ENCODE measurements at places on chromosomes 1 and 21.

- DNase-seq, result no peak
Observed at GRCh38 chr1:105914403-105914802, 1142.1 kb upstream of the PRMT6 start.

- DNase-seq, result no peak
Observed at GRCh38 chr1:19083081-19083480, 126.6 kb upstream of the IFFO2 start.

GRCh38 chr1:64176659-64177058, 26.8 kb upstream of the UBE2U start:
- DNase-seq, result no peak

GRCh38 chr1:179197690-179198297, 31.7 kb downstream of the ABL2 start:
- no peak for DNase-seq

GRCh38 chr1:91784191-91784590, 101.8 kb downstream of the TGFBR3 start:
- no peak for DNase-seq

DNA sequence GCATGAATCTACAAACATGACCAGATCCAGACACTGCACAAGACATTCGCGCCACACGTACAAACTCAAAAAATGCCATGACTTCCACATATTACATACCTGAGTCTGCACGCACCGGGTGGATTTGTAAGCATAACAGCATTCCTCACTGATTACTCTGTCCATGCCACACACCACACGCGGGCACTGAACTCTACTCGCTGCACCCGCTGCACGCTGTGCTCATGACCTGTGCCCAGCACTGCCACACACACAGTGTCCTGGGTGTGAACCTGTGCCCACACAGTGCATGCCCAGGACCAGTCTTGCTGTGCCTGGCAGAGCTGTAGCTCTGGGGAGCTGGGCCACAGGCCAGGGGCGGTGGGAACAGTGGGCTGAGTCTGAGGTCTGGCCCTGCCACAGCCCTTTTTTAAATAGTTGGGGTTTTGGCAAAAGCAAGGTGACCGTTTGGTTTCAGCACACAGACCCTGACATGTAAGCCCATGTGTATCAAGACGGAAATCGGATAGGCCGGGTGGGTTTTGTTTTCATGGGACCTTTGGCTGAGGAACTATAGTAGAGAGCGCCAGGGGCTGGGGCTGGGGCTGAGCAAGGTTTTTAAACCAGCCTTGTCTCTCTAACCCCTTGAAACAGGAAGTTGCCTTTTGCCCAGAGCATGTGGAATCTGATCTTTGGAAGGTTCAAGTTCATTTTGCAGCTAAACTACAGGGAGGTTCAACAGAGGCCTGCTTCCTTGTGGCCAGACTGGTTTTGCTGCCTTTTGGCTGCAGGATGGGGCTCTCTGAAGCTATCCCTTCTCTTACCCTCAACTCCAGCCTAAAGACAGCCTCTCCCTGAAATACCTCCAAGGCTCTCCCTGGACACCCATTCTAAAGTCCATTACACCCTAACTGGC, 12.3 kb upstream of the GOLT1A start:
- no peak for DNase-seq

DNA sequence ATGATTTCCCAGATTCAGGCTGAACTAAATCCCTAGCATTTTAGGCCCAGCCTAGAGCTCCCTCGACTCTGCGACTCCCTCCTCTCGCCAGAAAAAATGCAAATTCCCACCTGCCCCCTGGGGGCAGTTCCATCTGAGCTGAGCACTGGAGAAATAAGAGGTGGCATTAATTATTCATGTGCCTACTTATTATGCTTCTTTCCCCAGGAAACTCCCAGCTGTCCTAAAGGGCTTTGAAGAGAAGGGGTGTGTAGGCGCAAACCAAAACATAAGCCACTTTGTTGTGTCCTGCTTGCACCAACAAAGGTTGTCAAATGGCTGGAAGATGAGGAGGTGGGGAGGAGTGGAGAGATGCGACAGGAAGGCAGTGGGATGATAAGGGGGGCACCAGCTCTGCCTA, 41.4 kb upstream of the GOLT1A start:
- DNase-seq, result no peak

DNA sequence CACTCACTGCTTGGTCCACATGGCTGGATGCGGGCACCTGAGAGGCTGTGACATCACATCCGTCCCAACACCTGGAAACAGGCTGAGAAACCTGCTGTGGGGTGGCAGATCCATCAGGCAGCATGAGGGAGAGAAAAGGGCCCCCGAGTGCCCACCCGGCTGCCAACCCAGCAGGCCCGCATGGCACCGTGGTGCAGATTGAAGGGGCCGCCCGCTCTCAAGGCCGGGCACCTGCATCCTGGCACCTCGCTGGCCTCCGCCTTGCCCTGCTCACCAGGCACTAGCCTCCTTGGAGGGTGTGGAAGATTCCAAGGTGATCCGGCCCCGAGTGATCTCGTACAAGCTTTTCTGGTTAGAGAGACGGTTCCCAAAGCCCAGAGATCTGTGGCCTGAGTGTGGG, 110.5 kb downstream of the PRDM16 start:
- no peak for DNase-seq

- DNase-seq, result no peak
Observed at GRCh38 chr1:19433719-19433998, 51.7 kb downstream of the CAPZB start.

- DNase-seq, result no peak
Observed at GRCh38 chr1:41169799-41170180, 72.3 kb downstream of the SCMH1 start.

- no peak for DNase-seq
Observed at GRCh38 chr1:180778782-180779398, 133.8 kb upstream of the KIAA1614 start.

DNA sequence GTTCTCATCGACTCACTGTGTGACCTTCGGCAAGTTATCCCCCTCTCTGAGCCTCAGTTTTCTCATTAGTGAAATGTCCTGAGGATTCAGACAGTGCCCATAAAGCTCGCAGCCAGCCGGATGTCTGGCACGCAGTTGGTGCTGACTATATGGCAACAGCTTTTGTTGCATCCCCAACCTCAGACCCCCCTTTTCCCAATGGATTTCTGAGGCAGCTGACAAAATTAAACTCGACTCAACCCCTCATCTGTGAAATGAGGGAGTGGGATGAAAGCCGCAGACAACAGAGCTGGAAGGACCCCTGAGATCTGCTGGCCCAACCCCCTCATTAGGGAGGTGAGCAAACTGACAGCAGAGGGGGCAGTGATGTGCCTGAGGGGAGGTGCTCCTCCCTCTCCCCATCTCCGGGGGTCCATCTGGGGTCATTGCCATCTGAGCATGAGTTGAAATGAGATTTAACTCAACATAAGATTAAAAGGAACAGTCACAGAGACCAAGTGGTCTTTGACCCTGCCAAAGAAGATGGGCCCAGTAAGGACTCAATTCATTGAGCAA, 40.4 kb downstream of the NKAIN1 start:
- no peak for DNase-seq

- no peak for DNase-seq
Observed at GRCh38 chr1:223842784-223843183, 3.0 kb downstream of the TP53BP2 start.

GRCh38 chr1:83999316-83999819, 436 bp upstream of the TTLL7 start:
- DNase-seq, result no peak

- DNase-seq, result no peak
Observed at GRCh38 chr1:225644666-225645065, 8.3 kb downstream of the ENAH start.

GRCh38 chr1:153790966-153791647, 15.9 kb downstream of the SLC27A3 start:
- DNase-seq, result peak; percentile 62

DNA sequence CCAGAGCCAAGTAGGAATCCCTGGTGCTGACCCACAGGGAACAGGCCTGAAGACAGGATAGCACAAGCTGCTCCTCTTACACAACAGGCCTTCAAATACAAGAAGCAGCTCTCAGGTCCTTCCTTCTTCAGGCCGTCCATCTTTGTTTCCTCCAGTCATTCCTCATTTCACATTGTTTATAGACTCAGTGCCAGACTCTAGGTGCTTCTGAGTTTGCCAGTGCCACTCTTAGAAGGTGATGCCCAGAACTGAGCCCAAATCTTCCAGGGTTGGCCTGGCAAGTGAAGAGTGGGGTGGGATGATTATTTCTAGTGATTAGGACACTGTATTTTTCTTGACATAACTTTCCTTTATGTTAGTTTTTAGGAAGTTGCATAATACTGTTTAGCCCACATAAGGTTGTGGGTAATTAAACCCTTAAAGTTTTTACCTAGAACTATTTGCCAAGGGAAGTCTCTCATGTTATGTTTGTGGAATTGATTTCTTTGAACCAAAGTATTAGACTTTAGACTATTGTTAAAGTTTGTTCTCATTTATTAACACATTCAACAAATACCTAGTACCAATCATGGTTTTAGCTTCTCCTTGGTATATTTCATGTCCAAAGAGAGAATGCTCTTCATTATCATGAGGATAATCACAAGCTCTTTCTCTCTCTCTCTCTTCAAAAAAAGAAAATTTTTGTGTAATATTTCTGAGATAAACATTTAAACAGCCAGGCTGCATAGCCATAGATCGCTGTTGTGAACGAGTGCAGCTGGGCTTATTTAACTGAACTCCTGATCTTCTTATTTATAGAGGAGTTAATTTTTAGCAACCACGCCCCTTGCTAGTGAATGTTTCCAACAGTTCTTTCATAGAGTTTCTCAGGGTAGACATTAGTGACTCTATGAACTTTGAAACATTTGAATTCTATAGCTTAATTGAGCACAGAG, 47.7 kb downstream of the PGM1 start:
- DNase-seq, result no peak

GRCh38 chr21:36023092-36023480, 37.2 kb downstream of the SETD4 start:
- DNase-seq, result no peak

GRCh38 chr1:179926850-179927205, 27.8 kb upstream of the CEP350 start:
- no peak for DNase-seq

GRCh38 chr1:241396747-241397681, 40.0 kb upstream of the RGS7 start:
- no peak for DNase-seq

DNA sequence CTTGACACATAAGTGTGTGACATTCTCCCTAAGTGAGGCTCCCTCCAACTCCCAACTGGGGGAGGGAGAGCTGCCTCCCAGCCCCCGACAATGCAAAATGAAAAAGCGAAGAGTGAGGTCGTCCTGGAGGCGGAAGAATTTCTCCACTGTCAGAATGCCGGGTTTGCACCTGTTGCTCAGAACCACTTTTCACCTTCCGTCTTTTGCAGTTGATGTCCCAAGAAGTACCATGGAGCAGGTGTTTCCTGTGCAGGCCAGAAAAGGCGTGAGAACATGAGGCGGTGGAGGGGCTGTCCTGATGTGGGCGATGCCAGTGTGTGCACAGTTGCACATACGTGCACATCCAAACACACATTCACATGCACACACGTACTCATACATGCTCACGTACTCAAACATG, 158.6 kb upstream of the AJAP1 start:
- DNase-seq, result no peak

DNA sequence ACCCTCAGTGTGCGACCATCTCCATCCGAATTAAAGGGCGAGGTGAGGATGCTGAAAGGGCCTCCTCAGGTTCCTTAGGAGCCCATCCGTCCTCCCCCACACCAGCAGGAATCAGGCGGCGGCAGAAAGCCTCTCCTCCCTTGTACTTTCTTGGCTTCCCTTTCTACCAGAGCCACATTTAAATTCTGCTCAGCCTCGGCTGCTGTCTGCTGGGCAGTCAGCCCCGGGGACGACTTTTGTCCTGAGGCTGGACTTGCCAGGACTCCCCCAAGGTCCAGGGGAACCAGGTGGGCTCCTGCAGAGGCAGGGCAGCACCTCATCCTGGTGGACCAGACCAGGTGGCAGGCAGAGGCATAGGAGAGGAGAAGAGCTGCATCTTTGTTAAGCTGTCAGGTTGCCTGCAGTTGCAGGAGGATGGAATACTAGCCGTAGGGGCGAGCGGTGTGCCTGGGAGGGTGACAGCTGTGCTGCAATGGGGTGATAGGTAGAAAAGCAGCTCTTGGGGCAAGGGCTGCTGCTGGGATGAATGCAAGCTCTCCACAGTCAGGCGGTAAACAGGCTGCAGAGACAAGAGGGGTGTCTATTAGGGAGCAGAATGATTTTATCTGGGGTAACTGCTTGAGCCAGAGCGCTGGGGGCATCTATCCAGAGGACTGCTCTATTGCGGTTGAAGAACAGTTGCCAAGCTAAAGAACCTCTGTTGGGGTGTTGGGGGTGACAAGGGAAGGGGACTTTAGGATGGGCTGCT, 46.2 kb upstream of the WASF2 start:
- DNase-seq, result no peak

DNA sequence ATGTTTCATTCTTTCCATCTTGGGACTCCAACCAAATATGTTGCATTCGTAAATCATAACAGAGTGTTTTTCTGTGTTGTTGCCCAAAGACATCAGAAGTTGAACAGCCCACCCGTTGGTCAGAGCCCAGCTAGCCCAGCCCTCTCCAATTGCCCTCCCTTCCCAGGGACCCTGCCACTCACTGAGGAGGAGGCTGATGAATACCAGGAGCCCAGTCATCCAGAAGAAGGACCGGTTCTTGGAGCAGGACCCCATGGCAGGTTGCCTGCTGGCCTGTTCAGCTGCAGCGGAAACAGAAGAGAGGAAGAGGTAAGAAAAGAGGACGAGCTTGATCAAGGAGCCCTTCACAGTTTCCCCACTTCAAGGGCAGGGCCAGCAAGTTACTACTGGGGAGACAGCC, 172.2 kb upstream of the ETV3 start:
- no peak for DNase-seq

DNA sequence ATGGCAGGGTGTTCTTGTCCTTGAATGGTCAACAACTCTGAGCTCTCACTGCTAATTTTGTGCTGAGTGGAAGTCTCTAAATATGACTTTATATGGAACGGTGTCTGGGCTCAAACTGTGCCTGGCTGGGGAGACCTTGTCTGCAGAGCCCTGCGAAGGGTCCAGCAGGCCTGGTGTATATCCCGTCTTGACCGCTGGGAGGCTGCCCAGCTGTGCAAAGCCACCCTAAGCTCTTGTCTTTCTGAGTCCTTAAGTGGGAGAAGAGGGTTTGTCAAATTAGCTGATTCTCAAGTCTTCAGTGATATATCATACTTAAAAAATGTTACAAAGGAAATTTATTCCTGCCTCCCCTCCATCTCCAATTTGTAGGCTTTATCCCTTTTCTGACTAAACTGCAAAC, 198.7 kb downstream of the KCNJ6 start:
- no peak for DNase-seq

GRCh38 chr1:109532365-109533136, 7.1 kb upstream of the GPR61 start:
- DNase-seq, result peak; percentile 81

- DNase-seq, result no peak
Observed at GRCh38 chr1:115545791-115546733, 95.7 kb upstream of the VANGL1 start.

- no peak for DNase-seq
Observed at GRCh38 chr1:184101141-184101540, 49.6 kb downstream of the TSEN15 start.

Data from stimulated activated naive B cell treated with anti-CD40 and anti-IgM and Interleukin-4, amounts not matched to agents 10 μg/mL and 1 μg/mL and 100 μg/mL, for 72 hours (primary cell).